ENCODE measurements at places on chromosomes 11 and 22.

GRCh38 chr22:49395617-49396016 is 432.1 kb downstream of the BRD1 start:
- no peak for DNase-seq

- no peak for DNase-seq
Measured at GRCh38 chr11:128550261-128550821, 37.0 kb downstream of the ETS1 start.

DNA sequence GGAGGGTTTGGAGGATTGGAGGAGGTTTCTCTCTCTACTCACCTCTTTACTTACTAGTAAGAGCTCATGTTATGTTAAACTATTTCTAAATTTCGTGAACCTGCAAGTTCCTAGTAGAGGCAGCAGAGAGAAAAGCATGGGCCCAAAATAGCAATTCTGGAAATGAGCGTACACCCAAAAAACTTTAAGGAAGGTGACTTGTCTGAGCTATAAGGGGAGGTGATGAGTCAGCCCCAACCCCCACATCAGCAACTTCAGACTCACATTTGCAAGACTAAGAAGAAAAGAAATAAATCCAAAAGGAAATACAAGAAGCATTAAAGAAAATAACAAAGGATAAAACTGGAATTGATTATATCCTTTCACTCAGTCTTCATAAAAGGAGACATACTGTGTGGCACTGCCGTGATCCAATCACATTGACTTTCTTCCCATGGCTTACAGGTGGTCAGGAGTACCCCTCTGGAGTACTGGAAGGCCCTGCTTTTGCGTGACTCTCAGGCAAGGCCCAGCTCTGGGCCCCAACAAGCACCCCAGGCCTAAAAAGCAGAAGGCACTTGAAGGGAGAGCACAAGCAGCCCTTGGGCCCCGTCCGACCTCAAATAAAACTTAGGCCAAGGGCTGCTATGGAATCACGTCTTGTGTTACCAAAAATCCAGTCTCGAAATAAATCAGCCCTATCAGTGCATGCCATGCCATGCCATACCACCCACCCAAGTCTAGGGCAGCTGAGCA is 14.3 kb downstream of the PACSIN2 start:
- DNase-seq = no peak

- no peak for DNase-seq
Measured at GRCh38 chr11:102596578-102596977, 28.6 kb downstream of the MMP20 start.

DNA sequence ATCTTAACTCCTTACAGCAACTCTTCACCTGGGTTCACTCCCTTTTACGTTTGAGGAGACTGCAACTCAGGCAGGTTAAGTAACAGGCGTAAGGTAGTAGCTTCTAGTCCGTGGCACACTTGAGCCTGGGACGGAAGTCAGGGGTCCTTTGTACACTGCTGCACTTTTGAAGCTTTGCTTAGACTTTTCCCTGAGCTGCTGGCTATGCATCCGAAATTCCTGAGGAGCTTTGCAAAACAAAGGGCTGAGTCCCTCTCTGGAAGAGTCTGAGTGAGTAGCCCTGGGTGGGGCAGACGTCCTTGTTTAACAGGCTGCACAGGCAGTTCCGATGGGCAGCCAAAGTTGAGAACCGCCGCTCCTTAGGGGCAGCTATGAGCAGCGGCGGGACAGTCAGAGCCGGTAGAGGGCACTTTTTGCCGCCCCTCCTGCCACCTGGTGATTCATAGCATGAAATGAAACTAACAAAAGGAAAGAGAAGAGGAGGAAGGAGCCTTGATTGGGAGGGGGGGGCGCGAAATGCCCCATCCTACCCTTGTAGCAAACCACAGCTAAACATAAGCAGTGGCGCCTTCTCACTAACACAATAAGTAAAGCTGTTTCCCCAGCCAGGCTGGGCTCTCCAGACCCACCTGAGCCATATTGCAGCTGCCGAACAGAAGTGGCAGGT is 1.4 kb downstream of the TMEM109 start:
- DNase-seq = peak; percentile 85

- DNase-seq = no peak
Measured at GRCh38 chr11:95135880-95136279, 46.2 kb downstream of the ENDOD1 start.

- DNase-seq = peak; percentile 30
Measured at GRCh38 chr11:118128721-118129470, 23.7 kb downstream of the SCN4B start.

- DNase-seq = no peak
Measured at GRCh38 chr11:127114035-127114434, 113.5 kb upstream of the KIRREL3 start.

GRCh38 chr11:57477507-57478189 is 17.3 kb downstream of the RTN4RL2 start:
- peak; percentile 62 for DNase-seq

DNA sequence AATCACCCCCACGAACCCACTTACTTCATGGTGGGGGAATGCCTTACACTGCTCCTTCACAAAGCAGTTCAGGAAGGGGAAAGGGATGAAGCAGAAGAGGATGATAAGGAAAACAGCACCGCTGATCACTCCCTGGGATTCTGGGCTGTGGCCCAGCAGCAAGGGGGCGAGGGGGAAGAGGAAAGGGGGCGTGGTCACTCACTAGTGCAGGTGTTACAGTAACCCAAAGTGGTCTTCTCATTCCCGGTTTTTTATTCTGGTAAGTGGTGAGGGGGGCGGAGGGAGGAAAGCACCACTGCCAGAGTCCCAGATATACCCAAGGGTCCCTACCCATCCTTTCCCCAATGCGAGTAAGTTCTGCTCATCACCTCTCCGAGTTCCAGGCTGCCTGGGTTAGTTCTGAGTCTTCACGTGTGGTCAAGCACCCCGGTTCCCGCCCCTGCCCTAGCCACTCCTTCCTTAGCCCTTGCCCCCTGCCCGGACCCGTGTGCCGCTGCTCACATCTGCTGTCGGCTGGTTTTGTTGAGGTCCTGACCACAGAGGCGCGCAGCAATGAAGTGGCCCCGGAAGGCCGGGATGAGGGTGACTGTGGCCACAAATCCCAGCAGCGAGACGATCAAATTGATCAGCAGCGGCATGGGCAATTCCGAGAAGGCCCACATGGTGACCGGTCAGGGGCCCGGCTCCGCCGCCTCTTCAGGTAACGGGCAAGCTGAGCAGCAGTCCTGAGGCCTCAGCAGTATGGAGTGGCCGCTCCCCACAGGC is 477 bp downstream of the DPAGT1 start:
- DNase-seq = peak; percentile 50

GRCh38 chr11:4060182-4060923 is 34.2 kb upstream of the RRM1 start:
- no peak for DNase-seq

- DNase-seq = no peak
Measured at GRCh38 chr11:19162951-19163505, 38.8 kb downstream of the CSRP3 start.

- DNase-seq = no peak
Measured at GRCh38 chr11:73168925-73169579, 26.9 kb upstream of the FCHSD2 start.

DNA sequence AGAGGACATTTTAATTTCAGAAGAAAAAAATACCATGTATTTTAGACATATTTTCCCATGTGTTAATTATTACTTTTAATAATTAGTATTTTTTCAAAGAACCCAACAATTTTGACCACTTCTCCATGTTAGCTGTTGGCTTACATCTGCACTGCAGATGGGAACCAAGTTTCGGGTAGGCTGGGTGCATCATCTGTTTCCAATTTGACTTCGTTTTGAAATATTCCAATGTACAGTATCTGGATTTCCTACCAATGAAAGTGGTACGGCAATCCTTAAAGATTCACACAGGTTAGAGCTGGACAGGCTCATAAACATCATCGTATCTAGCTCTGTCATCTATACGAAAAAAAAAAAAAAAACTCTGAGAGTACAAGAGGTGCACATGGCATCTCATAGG is 670.2 kb downstream of the OPCML start:
- no peak for DNase-seq

DNA sequence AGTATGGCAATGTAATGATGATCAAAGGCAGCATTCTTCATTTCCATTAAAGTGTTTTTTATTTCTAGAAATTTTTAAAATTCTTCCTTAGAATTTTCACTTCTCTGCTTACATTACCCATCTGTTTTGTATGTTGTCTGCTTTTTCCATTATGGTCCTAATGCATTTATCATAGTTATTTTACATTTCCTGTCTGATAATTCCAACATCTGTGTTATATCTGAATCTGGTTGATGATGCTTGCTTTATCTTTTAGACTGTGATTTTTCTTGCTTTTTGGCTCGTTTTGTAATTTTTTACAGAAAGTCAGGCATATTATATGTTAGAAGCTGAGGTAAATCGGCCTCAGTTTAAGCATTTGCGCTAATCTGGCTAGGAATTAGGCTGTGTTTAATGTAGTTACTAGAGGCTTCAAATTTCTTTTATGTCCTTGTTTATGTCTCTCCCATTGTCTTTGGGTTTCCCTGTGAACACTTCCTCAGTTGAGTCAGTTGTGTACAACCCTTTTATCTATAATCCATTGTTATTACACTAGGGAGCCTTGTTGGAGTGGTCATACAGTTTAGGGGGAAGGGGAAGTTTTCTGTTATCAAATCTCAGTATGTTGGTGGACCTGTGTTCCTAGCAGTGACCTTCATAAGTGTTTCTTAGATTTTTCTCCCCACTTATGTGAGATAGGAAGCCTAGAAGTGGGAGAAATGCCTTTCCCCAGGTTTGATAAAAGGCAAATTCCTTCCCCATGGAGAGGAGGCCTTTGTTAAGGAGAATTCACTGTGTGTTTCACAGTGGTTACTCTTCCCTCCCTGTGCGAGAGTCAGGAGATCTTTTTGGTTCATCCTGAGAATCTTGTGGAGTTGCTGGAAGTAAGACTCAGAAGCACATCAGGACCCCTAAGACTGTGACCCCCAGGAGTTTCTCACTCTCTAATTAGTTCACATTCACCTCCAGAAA is 437.5 kb downstream of the INSC start:
- DNase-seq = no peak

GRCh38 chr11:42974510-42975179 is 337.2 kb upstream of the API5 start:
- DNase-seq = no peak

GRCh38 chr11:74035264-74035663 is 26.4 kb upstream of the UCP3 start:
- DNase-seq = no peak

All from RPMI8226 (cell line).